A549 treated with ZK216348 at 1 μM for 4 hours (cell line): ENCODE measurements at places on chromosomes 11 and 22. TPM values are rescaled to one million over a fixed set of nuclear protein-coding genes. Genes with fewer than 3 reads are reported as not detected.

Gene ACRV1
- total RNA-seq = not detected in 5 replicates

Gene FIBIN
- total RNA-seq = not detected in 5 replicates

Gene LRRC4C
- not detected in 5 replicates for total RNA-seq

Gene MMP1
- total RNA-seq = 0.58 to 1.3 TPM (median 1.0 TPM) in 5 replicates

Gene PHLDA2
- 67.6 to 139 TPM (median 116 TPM) in 5 replicates for total RNA-seq

Gene OR5B12
- not detected in 5 replicates for total RNA-seq

Gene SLN
- total RNA-seq = 0.42 to 1.6 TPM (median 0.91 TPM) in 5 replicates

Gene OR56A5
- not detected in 5 replicates for total RNA-seq

Gene NXPE2
- total RNA-seq = not detected in 5 replicates

Gene AIFM3
- total RNA-seq = 1.9 to 5.0 TPM (median 3.7 TPM) in 5 replicates

Gene FZD4
- 0.87 to 1.4 TPM (median 1.3 TPM) in 5 replicates for total RNA-seq

Gene MDK
- total RNA-seq = 14.8 to 20.3 TPM (median 18.2 TPM) in 5 replicates

Gene SUSD2
- 41.6 to 76.6 TPM (median 72.0 TPM) in 5 replicates for total RNA-seq

Gene RFPL3
- total RNA-seq = not detected in 5 replicates
